ENCODE measurements at places on chromosomes 1 and 21.

- DNase-seq: no peak
Measured at GRCh38 chr1:101798417-101798816, 198.3 kb downstream of the OLFM3 start.

GRCh38 chr1:216793303-216793702, 70.1 kb upstream of the ESRRG start:
- no peak for DNase-seq

GRCh38 chr1:40032240-40032891, 8.2 kb upstream of the CAP1 start:
- DNase-seq: peak; percentile 69

GRCh38 chr1:209839875-209840546, 12.2 kb downstream of the UTP25 start:
- peak; percentile 59 for DNase-seq

DNA sequence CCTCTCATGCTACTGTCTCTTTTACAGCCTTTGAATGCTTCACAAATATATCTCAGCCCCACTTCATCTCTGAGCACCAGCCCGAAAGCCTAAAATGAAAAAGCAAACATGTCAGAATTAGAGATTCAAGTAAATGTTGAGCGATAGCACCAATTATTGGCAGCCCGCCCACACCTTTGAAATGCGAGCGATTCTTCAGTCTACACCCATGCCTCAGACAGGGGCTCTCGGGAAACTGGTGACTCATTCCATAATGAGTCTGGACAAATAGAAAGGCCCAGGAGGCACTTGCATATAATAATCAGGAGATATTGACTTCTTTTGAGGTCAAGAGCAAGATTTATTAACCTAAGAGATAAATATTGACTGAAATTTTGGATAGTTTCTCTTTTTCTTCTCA, 487.3 kb upstream of the PTBP2 start:
- DNase-seq: no peak

GRCh38 chr1:9231648-9232332, 2.8 kb upstream of the H6PD start:
- peak; percentile 43 for DNase-seq

DNA sequence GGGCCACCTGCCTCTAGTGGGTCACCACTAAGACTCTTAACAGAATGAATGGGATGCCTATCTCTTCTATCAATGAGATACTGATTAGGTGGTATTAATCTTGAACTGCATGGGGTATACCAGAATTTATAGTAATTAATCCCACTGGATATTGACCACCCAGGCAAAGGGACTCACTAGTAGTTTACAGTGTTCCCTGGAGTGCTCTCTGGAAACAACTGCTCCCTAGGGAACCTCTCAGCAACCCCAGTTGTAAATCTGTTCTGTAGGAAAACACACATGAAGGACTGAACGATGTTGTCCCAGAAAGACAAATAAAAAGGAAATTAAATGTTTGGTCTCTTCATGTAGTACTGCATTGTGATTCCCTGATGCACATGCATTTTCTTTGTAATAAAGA, 430.5 kb downstream of the HLX start:
- DNase-seq: no peak

DNA sequence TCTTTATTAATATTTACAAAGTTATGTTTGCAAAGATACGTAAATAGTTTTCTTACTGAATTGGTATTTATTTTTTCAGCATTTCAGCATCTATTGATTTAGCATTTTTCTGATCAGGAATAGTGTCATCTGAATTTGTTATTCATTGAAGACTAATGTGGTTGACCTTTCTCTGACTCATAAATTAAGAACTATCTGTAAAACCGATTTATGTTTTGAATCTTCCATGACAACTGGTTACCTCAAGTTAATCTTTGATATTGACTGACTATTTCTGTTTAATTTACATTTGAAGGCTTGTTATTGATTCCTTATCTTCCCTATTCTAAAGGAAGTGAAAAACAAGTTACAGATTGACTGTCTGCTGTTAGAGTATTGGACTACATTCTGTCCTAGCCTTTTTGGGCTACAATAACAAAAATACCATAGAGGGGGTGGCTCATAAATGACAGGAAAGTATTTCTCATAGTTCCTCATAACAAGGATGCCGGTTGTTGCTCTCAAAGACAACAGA, 1131.4 kb downstream of the PLA2G4A start:
- DNase-seq: no peak

GRCh38 chr1:81607086-81607485, 193.6 kb upstream of the ADGRL2 start:
- no peak for DNase-seq

GRCh38 chr1:235138821-235139220, 10.2 kb upstream of the TOMM20 start:
- no peak for DNase-seq

DNA sequence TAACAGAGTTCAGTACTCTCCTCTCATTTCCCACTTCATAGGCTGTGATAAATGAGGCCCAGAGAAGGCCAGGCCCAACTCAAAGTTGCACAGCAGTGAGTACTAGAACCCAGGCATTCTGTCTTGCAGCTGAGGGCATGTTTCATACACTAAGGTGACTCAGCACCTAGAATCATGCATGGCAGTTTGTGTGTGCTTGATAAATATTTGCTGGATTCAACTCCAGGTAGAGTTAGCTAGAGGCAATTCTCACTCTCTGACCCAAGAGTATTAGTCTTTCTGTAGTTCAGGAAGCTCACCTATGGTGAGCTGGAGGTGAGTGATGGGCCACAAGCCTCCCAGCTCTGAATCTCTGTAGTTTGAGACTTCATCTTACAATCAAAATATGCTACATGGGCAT, 10.7 kb downstream of the NKAIN1 start:
- DNase-seq: no peak

GRCh38 chr1:87872189-87872588, 543.5 kb downstream of the LMO4 start:
- DNase-seq: no peak

- DNase-seq: peak; percentile 92
Measured at GRCh38 chr1:149997585-149998262, 12.8 kb downstream of the OTUD7B start.

- DNase-seq: no peak
Measured at GRCh38 chr1:71796006-71796405, 486.3 kb downstream of the NEGR1 start.

- peak; percentile 76 for DNase-seq
Measured at GRCh38 chr1:58781541-58782177, 2.2 kb downstream of the JUN start.

GRCh38 chr1:72137656-72138055, 144.7 kb downstream of the NEGR1 start:
- DNase-seq: no peak

GRCh38 chr21:35081861-35082260, 32.8 kb upstream of the RUNX1 start:
- DNase-seq: no peak

DNA sequence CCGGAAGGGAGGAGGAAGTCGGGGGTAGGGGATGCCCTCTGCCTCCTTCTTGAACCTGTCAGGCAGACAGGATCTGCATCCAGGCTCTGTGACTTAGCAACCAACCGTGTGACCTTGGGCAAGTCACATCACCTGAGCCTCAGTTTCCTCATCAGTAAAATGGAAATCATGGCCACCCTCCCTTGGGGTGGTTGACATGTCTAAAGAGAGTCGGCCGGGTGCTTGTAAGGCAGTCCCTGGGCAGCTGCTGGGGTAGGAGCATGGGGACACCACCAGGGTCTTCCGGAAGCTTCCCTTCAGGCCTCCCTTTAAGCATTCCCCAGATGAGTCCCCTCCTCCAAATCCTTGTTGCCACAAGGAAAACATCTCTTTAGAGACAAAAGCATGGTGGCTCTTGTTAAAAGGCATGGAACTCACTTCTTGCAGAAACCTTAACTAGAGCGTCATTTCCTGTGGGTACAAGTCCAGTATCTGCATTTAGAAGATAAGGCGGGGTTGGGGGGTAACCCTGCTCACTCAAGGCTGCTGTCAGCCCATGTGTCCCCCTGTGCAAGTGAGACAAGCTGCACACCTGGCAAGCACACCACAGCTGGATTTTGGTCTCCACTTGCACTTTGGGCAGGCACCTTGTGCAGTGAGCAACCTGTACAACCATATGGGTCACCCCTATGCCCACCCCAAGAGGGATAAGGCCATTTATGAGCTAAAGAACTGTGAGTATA, 10.4 kb downstream of the CLCNKB start:
- DNase-seq: no peak

- DNase-seq: no peak
Measured at GRCh38 chr1:198829944-198830343, 191.1 kb downstream of the PTPRC start.

DNA sequence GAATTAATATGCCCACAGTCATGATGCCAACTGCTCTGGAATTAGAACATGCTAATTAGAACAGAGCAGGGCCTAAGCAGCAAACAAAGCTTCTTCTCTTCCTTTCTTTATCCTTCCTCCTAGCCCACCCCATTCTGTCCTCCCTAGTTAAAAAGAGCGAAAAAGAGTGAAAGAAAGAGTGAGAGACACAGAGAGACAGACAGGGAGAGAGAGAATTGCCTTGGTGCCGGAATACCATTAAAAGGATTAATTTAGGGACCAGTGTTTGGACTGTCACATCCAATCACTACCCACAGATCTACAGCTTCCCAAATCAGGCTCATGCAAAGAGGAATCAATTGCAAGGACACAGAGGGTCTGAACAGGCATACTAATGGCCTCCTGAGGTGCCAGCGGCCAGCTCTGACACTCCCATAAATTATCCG, 7.0 kb downstream of the ERI3 start:
- no peak for DNase-seq

DNA sequence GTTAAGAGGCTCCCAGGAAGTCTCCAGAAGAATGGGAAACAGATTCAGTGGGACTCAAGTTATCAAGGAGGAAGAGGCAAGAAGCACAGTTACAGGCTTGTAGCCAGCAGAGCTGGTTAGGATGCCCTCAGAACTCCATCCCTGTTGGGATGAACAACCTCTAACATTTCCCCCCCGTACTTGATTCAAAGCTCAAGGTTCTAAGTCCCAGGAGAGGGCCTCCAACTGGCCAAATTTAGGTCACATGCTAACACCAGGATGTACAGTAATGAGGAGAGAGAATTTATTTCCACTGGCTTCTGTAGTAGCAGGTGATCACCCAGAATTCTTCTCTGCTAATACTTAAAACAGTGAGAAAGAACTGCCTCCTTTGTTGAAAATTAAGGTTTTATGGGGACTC, 22.3 kb upstream of the HSPA13 start:
- no peak for DNase-seq

DNA sequence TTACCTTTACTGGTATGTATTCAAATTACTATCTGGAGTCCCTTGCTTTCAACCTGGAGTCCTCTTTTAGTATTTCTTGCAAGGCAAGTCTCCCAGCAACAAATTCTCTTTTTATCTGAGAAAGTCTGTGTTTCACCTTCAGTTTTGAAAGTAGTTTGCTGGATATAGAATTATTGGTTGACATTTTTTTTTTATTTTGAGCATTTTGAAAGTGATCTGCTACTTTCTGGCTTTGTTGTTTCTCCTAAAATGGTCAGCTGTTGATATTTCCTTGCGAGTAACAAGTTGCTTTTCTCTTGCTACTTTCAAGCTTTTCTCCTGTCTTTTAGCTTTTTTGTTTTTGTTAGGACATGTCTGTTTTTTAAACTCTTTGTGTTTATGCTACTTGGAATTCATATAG, 126.1 kb downstream of the TRIM33 start:
- no peak for DNase-seq

GRCh38 chr1:14167884-14168283, 430.6 kb upstream of the KAZN start:
- DNase-seq: no peak

- DNase-seq: no peak
Measured at GRCh38 chr1:159879136-159879535, 16.7 kb upstream of the VSIG8 start.

DNA sequence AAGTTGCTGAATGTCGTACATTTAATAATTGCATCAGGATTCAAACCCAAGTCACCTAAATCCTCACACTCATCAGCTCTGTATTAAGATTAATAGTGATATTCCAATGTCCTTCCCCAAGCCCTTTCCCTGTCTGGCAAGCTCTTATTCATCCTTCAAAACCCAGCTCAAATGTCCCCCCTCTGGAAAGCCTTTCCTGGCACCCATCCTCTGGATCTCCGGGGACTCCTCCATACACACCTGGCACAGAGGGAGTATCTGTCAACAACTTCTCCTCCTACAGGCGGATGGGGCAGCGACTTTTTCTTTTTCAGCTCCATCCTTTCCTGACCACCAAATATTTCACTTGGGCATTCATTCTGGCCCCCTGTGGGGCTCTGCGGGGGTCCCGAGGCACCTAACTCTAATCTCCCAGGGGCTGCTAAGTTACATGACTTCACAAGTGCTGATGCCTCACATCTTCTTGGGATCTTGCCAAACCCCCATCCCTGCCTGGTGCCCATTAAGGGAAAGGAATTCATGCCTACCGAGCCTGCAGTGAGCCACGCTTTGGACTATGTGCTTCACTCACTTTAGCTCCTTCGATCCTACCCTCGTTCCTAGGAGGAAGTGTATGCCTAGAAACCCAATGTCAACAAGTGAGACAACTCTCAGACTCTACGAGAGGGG, 15.2 kb downstream of the TINAGL1 start:
- DNase-seq: no peak

DNA sequence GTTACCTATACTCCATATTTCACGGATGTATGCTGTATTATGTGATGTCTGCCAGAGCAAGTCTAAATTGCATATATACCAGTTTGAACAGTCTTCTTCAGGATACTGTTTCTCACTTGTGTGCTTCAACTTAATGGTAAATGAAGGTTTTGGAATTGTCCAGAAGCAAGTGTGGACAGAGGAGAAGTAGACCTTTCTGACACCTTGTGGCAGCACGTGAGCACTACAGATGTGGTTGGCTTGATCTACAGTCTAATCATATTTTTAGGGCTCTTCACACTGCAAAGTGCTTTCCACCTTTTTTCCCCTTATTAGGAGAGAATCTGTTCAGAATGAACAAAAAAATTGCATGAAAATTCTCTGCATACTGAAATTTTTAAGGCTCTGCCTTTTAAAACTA, 10.9 kb downstream of the MORC3 start:
- peak; percentile 43 for DNase-seq

DNA sequence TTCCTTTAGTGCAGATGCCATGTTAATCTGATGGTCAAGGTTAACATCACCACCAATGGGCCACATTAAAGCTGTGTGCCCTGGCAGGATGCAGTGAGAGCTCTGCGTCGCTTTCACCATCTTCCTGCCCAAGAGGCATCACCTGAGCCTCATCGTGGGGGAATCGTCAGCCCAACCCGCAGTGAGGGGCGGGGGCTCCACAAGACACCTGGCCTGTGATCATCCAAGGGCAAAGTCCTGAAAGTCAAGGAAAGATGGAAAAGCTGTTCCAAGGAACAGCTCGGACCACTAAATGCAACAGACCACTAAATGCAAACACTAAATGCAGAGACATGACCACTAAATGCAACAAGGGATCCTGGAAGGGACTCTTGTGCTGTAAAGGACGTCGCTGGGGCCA, 49.9 kb downstream of the WDR4 start:
- DNase-seq: no peak

DNA sequence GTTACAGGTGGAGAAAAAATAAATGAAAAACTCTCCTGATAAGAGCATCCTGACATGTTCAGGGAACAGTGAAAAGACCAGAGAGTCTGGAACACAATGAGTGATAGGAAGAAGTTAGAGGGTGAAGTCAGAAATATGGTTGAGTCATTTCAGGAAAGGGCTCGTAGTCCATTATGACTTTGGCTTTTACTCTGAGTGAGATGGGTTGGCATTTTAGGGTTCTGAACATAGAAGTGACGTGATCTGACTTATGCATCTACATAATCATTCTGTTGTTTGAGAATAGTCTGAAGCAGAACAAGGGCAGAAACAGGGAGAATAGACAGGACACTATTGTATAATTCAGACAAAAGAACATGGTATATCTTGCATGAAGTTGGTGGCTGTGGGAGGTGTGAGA, 5.8 kb downstream of the HMCN1 start:
- DNase-seq: no peak

GRCh38 chr21:42096566-42096965, 25.4 kb downstream of the UMODL1 start:
- no peak for DNase-seq
